ENCODE measurements at places on chromosomes 12 and 14.

GRCh38 chr14:60093606-60094005 is 1.9 kb downstream of the PCNX4 start:
- DNase-seq = no peak

DNA sequence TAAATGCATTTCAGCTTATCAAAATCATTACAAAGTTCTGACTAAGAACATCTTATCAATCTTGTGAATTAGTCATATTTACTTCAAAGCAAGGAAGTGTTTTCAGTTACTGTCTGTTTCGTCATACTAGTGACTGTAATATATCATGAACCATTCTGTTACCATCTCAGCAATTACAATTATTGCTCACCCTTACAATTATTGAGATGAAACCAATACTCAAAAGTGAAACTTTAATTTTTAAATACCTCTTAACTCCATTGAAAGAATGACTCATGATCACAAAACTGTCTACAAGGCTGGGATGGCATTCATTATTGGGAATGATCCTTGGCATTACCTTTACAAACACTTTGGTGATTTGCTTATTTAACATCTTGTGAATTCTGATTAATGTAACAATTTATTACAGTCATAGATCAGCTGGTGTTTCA is 90.3 kb downstream of the RPS6KA5 start:
- peak; percentile 44 for DNase-seq

- no peak for DNase-seq
These were observed 9.7 kb downstream of the JDP2 start for GRCh38 chr14:75437201-75438143.

DNA sequence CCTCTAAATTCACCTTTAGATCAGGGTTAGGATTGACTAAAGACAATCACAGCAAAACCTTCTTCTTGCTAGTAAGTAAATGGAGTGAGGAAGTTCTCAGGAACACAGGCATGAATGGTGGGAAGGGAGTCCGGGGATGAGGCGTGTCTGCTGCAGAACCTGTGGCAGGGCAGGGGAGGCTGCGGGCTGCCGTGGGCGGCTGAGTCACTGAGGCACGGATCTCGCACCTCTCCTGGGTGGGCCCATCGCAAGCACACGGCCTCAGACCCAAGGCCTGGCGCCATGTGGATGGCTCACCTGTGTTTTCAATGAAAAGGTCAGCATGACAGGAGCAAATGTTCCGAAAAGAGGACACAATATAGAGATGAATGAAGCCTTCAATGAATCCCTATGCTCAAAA is 85.4 kb downstream of the PIWIL1 start:
- DNase-seq = no peak

DNA sequence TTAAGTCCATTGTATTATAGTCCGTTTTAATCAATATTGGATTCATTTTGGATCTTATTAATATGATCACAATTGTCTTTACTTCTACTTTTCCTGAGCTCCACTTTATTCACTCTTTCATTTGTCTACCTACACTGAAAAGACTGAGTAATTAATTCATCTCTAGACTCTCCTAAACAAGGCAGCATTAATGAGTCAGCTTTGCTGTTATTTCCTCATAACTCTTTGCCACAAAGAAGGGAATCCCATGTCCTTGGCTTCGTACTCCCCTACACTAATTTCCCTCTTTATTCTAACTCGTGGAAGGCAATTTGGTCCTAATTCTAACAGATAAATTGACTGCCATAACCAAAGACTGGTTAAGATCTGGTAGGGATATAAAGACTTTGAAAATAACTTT is 91.9 kb downstream of the ARMH4 start:
- DNase-seq = no peak

GRCh38 chr12:15562263-15562662 is 226.9 kb downstream of the EPS8 start:
- no peak for DNase-seq

DNA sequence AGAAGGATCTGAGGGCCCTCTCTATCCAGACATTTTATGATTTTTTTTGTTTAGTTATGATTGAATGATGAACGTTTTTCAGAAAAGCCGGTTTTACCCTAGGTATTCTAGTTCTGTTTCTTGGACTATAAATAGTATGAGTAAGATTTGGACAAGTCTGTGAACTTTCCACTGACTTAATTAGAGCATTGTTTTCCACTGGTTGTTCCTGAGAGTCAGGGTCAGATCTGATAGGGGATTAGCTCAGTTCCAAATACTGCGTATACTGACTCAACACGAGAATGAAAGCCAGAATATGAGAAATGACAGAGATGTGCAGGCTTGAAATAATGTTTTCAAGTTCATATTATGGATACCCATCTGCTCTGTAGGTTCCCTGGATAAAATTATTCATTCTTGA is 361.6 kb downstream of the AEBP2 start:
- DNase-seq = no peak

GRCh38 chr12:49279706-49280159 is 14.9 kb downstream of the TUBA1C start:
- DNase-seq = no peak

- no peak for DNase-seq
These were observed 92.7 kb upstream of the PLEKHA5 start for GRCh38 chr12:19036673-19037357.

DNA sequence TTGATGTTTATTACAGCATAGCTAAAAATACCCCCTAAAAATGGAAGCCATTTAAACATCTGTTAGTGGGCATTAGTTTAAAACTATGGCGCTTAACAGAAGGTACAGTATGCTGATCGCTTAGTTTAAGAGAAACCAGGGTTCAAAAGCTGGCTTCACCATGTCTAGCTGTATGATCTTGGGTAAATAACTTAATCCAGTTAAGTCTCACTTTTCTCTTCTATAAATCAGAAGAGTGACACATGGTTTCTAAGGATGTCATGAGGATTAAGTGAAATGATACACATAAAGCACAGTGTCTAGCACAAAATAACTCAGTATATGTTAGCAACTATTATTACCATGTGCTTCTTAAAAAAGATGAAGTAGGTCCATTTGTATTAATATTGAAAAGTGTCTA is 38.7 kb downstream of the STK38L start:
- no peak for DNase-seq

DNA sequence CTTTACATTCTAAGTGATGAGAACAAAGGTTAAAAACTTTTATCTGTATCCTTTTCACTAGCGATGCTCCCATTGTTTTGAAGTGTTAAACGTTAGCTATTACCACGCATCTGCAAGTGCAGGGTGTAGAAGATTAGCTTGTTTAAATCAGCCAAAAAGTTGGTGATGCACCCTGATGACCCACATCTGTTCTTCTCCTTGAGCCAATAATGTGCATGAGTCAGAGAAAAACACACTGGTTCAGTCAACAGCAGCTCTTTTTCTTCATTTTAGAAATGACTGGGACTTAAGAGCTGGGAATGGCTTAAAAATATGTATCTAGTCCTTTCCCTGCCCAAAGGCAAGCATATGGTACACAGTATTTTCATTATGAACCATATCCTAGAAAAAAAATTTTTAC is 323.5 kb upstream of the PDE3A start:
- no peak for DNase-seq

DNA sequence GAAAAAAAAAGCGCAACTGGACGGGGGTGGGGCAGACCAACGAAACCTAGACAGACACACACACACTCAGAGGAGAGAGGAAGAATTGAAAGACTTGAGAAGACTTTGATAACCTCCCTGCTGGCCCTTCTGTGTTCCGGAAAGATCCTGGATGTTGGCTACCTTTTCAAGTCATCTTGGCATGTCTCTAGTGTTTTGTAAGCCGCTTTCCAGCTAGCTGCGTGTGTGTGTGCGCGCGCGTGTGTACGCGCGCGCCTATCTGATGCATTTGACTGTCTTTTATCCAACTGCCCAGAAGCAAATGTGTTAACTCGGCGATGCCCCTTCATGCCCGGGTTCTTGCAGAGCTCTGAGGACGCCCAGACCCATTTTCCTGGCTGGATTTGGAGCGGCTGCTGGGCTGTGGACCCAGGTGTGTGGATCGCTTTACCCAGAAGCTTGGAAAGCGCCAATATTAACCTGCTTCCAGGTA is 664 bp downstream of the LRFN5 start:
- no peak for DNase-seq

GRCh38 chr12:59388694-59389093 is 207.1 kb upstream of the SLC16A7 start:
- no peak for DNase-seq

- no peak for DNase-seq
These were observed 52.7 kb downstream of the FAM222A start for GRCh38 chr12:109766251-109766778.

GRCh38 chr14:103891667-103892215 is 36.5 kb upstream of the TDRD9 start:
- DNase-seq = no peak

- DNase-seq = no peak
These were observed 13.8 kb downstream of the DTX1 start for GRCh38 chr12:113070117-113070906.

DNA sequence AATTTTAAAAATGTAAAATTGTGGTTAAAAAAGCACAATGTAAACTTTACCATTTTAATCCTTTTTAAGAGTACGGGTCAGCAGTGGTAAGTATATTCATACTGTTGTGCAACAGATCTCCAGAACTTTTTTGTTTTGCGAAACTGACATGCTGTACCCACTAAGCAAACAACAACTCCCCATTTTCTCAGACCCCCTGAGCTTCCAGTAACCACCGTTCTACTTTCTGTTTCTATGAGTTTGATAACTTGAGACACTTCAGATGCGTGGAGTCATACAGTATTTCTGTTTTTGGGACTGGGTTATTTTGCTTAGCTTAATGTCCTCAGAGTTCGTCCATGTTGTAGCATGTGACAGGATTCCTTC is 38.0 kb downstream of the CHST11 start:
- DNase-seq = no peak

- DNase-seq = no peak
These were observed 12.6 kb downstream of the BIN2 start for GRCh38 chr12:51311389-51311788.

DNA sequence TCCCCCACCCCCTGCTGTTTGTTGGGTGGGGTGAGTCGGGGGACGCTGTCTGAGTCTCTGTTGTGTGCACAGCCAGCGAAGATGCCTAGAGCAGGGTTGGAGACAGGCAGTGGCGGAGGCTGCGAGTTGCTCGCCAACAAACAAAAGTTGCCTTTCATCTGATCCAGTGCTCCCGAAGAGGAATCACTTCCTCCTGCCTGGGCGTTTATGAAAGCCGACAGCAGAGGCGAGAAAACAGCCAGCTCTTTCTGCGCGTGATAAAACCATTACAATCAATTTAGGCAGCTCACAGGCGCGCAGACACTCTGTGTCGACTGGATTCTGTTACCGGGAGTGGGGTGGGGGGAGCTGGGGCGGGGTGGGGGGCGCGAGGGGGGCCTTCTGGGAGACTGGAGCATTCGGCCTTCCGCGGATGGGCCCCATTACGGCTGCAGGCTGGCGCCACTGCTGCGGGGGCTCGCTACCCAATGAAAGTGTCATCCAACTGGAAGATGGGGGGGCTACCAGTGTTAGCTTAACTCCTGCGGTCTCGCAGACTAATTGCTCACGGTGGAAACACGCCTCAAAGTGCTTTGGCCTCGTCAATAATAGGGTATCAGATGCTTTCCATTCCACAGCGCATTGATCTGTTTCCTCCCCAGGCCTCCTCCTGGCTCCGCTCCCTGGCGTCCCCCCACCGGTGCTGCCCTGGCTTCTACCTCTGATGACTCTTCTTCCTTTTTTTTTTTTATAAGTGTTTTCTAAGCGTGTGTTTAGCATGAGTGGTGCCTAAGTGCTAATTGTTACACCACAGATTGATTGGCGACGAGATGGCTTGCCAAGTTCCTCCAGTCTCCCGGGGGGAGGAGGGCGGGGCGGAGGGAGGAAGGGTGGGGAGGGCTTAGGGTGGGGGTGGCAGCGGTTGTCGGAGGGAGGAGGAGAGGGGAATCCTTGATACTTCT is 678.4 kb downstream of the MED13L start:
- DNase-seq = no peak

DNA sequence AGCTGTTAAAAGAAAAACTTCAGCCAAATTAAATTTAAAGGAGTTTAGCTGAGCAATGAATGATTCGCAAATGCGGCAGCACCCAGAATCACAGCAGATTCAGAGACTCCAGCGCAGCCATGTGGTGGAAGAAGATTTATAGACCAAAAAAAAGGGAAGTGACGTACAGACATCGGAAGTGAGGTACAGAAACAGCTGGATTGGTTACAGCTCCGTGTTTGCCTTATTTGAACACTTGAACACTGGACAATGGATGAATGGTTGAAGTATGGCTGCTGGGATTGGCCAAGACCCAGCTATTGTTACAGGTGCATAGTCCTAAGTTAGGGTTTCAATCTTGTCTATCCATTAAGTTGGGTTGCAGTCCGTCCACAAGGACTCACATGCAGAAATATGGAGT is 42.6 kb downstream of the GALNT8 start:
- DNase-seq = no peak

DNA sequence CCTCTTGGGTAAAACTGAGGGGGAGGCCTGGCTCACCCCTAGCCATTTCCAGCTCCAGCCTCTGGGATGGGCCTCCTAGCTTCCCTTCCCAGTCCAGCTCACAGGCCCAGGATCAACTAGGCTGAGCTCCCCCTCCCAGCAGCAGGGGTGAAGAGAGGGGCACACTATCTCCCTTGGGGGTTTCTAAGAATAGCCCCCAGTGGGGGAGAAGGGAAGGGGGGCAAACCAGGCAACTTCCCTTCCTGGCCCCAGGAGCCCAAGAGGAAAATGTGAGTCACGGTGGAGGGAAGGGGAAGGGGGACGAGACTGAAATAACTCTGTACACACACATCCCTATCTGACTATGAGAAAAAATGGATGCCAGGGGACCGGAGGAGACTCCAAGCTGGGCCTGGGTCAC is 9.0 kb downstream of the ADCY6 start:
- no peak for DNase-seq

- no peak for DNase-seq
These were observed 5.1 kb downstream of the INF2 start for GRCh38 chr14:104694475-104694950.

DNA sequence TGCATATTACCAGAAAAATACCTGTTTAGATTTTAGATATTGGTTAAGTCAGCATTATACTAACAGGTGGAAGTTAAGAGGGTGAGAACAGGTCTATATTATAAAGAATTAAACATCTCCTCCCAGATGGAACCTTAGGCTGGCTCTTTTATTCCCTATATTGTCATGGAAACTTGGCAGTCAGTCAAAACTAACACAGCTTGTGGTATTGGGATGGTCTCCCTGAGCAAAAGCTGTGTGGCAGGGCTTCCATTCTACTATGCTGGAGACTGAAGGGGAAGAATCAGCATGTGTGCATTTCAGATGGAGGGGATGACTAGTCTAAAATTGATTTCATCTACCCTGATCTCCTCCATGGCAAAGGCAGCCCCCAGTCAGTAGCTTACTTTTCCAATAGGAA is 66.7 kb downstream of the SMOC1 start:
- no peak for DNase-seq

Data from epithelial cell of prostate (primary cell).